ENCODE measurements at places on chromosomes 5 and 9.

DNA sequence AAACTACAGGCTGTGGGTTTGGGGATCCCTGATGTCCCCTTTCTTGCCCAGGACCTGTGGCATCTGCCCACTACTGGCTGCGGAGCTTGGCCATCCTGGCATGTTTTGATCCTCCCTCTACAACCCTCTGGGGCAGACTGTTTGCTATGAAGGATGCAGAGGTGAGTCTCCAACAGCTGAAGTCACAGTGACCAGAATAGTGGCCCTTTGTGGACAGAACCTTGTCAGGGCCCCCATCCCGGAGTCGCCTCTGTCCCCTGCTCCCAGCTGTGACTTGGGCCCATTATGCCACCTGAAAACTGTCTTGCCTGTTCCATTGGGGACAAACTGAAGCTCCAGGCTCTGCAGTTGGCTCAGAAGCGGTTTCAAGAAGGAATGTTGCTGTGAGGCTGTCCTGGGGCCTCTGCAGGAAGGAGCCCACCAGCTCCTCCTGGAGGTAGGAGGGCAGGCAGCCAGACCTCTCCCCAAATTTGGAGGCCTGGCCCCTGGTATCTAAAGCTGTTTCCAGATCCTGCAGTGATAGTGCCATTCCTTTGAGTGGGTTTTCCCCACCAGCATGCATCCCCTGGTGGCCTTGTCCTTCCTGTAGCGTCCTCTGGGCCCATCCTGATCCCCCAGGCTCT, 93.3 kb downstream of the BARX1 start:
- no peak for DNase-seq

GRCh38 chr9:74973714-74974113, 21.0 kb upstream of the C9orf40 start:
- DNase-seq: no peak

DNA sequence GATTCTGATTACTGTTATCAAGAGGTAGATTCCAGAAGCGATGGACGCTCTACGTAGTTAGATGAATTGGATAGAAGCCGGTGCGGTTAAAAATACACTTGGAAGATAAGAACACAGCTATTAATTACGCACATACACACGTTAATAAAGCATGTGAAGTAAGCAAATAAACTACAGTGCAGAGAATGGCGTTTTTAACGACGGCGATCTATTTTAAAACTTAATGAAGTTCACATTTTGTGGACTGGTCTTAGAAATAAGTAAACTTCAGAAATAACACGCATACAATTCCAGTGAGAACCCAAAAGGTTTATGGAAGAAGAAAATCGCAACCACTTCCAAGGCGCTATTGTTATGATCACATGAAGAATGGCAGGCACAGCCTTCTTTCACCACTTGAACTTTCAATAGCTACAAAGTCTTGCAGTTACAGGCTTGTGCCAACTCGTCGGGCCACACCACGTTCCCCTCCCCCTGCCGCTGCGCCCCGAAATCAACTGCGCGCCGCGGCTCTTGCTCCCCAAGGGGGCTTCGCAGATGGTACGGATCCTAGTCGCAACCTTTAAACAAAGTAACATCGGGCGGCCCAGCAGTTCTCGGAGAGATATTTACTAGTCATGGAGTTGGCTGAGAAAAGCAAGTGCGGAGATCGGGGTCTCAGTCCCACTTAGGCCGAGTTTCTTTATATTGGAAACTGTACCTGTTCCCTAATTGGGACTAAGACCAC, 866 bp upstream of the SEMA6A start:
- peak; percentile 31 for DNase-seq

- no peak for DNase-seq
These were observed 285.6 kb downstream of the FANCC start for GRCh38 chr9:95031711-95032461.

DNA sequence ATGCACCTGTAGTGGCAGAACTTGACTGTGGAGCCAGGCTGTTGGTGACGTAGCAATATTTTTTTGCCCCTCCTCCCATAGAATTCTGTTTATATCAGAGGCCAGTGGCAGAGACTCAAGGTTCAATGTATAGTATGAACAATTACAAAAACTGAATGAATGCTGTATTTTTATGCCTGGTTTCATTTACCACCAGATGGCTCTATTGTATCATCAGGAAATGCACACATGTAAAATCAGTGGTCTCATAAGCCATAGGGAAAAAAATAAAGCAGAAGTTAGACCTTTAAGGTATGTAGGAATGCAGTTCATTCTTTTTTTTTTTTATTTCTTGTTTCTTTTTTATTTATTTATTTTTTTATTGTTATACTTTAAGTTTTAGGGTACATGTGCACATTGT, 43.6 kb downstream of the CCDC192 start:
- no peak for DNase-seq

Data from T47D (cell line).